ENCODE measurements at places on chromosomes 12 and 14. TPM values are rescaled to one million over a fixed set of nuclear protein-coding genes. Genes with fewer than 3 reads are reported as not detected.

DNA sequence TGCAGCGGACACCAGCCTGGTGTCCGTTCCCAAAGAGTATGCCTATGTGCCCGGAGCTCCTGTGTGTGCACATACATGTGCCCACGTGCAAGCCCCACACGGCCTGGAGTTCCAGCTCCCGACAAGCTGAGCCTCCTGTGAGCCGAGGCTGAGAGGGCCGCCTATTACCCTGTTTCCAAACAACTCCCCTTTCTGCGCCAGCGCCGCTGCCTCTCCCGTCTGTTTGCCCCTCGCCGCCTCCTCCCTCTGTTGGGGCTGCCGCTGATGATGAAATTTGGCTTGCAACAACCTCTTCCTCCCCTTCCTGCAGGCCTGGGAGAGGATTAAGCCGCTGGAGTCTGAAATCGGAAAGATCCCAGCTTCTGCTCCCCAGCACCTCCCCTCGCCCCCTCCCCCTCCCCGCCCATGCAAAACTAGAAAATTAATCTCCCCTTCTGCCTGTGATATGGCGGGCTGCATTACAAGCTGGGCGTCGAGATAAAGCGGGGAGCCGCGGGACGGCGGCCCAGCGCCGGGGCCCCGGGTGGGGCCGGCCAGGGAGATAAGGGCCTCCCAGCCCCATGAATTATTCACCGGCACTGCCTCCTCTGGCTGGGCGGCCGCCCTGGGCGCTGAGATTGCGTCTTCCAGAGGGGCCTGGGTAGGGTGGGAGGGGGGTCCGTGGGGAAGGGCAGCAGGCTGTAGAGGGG lies 6.8 kb upstream of the ASIC1 start:
- no peak overlapping the region for H3K27ac ChIP-seq
- no peaks in the 10 kb centered on the region for H3K36me3 ChIP-seq
- peaks cover 16% of the 10 kb centered on the region for H3K4me1 ChIP-seq
- peak; percentile 65 for DNase-seq

GRCh38 chr14:68779761-68780323 lies 13.0 kb downstream of the ZFP36L1 start:
- H3K27ac ChIP-seq = no peak overlapping the region
- peaks cover 15% of the 10 kb centered on the region for H3K4me1 ChIP-seq
- no peaks in the 10 kb centered on the region for H3K36me3 ChIP-seq
- no peaks in the 10 kb centered on the region for H3K27me3 ChIP-seq
- no peak overlapping the region for H3K4me3 ChIP-seq

DNA sequence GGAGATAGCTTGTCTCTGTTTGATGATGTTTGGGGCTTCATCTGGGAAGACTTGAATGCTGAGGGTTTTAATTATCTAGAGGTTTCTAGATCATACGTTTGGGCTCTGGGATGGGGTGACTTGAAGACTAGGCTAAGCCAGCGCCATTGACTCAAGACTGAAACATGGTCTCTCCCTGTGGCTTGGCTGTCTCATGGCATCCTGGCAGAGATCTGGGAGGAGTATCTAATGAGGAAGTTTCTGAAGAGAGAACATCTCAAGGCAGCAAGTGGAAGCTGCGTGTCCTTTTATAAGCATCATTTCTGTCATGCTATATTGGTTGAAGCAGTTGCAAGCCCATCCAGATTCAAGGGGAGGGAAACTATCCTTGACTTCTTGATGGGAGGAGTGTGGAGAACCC lies 104.8 kb downstream of the UNC79 start:
- peaks cover 4% of the 10 kb centered on the region for H3K36me3 ChIP-seq
- H3K27ac ChIP-seq = no peak overlapping the region
- peaks cover 4% of the 10 kb centered on the region for H3K4me1 ChIP-seq
- no peak for DNase-seq

GRCh38 chr14:93201155-93201704 lies 5.6 kb downstream of the GON7 start:
- H3K27me3 ChIP-seq = no peaks in the 10 kb centered on the region
- no peak for DNase-seq
- H3K36me3 ChIP-seq = 0 out of 2 replicates have a peak, but pooled peaks cover 3% of the 10 kb centered on the region

DNA sequence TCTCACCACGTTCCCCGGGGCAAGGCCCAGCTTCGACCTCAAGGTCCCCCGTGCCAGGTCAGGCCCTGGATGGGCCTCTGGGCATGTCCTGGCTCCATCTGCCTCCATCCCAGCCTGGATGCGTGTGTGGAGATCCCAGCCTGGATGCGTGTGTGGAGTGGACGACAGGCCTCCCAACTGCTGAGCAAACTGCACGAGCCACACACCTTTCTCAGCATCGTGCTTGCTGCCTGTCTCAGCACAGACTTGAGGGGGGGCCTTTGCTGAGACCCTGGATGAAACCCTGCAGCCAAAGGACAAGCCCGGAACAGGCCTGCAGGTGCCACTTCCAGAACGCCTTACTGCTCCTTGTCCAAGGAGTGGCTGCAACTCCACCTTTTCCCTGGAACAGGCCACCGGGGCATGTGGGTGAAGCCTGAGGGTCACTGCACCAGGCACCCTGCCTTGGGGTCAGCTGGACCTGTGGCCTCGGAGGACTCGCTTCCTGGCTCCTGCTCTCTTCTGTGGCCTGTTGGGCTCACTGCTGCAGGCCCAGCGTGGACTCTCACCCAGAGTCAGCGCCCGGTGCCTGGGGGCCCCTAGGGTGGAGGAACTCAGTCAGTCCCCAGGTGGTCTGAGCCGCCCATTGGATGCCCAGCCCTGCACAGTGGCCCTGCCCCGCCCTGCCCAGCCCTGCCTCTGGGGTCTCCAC lies 176.0 kb downstream of the KIF26A start:
- peak; percentile 4 for DNase-seq
- H3K27me3 ChIP-seq = no peaks in the 10 kb centered on the region

GRCh38 chr12:81208187-81208911 lies 130.5 kb downstream of the ACSS3 start:
- peaks cover 69% of the 10 kb centered on the region for H3K4me1 ChIP-seq
- peaks cover 27% of the 10 kb centered on the region for H3K27me3 ChIP-seq
- H3K27ac ChIP-seq = no peak overlapping the region
- peak overlapping the region; percentile 7 for H3K4me3 ChIP-seq
- H3K36me3 ChIP-seq = no peaks in the 10 kb centered on the region

DNA sequence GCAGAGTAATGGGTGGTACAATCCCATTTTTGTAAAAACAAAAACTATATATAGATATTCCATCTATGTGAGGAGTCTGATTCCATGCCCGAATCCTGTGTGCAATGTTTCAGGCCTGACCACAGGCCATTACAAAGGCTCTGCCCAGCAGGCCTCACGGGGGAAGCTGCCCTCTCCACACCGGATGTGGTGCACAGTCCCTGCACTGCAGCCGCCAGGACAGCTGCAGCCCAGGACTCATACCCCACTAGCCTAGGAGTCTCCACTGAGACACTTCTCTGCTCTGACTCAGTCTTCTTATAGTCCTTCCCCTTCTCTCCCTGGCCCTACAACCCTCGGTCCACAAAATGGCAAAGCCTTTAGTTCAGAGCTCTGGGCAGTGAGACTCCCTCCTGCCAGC lies 190.4 kb downstream of the PPM1H start:
- H3K27ac ChIP-seq = no peak overlapping the region
- no peak overlapping the region for H3K4me3 ChIP-seq
- H3K4me1 ChIP-seq = peaks cover 23% of the 10 kb centered on the region
- no peaks in the 10 kb centered on the region for H3K27me3 ChIP-seq
- DNase-seq = no peak

DNA sequence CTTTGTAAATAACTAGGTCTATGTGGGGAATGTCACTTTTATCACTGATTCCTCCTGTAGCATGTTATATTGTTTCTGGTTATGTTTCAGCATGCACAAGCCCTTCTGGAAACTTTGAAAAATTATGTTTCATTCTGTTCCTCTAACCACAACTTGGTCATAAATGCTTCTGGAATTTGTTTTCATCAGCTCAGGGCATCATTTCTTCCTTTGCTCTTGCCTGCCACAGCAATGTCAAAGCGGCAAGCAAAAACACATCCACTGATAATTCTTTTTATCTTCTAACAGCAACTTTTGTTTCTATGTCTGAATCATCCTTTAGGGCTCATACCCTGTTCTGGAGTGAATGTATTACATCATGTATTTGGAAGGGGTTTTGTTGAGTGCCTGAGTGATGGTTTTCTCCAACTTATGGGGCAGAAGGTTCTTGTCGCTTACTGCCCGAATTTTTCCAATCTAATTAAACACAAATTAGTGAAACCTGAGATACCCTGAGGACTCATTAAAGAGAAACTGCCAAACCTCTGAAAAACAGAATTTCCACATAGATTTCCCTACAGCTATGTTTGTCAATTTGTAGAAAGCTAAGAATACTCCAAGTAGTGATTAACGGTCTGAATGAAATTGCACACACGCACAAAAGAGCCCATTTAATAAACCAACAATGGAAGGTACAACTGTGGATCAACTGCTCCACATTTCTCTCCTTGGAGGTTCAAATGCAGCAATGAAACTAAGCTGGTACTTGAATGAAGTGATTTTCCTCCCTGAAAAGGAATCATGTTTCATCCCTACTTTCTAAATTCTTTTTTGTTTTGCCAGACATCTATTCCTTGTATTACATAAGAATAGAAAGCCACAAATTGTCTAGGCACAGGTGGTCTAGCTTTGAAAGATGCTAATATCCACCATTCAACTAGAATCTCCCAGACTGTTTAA lies 173.5 kb upstream of the KRR1 start:
- H3K36me3 ChIP-seq = peaks cover 8% of the 10 kb centered on the region
- H3K4me1 ChIP-seq = peaks cover 18% of the 10 kb centered on the region
- DNase-seq = no peak
- no peak overlapping the region for H3K27ac ChIP-seq

DNA sequence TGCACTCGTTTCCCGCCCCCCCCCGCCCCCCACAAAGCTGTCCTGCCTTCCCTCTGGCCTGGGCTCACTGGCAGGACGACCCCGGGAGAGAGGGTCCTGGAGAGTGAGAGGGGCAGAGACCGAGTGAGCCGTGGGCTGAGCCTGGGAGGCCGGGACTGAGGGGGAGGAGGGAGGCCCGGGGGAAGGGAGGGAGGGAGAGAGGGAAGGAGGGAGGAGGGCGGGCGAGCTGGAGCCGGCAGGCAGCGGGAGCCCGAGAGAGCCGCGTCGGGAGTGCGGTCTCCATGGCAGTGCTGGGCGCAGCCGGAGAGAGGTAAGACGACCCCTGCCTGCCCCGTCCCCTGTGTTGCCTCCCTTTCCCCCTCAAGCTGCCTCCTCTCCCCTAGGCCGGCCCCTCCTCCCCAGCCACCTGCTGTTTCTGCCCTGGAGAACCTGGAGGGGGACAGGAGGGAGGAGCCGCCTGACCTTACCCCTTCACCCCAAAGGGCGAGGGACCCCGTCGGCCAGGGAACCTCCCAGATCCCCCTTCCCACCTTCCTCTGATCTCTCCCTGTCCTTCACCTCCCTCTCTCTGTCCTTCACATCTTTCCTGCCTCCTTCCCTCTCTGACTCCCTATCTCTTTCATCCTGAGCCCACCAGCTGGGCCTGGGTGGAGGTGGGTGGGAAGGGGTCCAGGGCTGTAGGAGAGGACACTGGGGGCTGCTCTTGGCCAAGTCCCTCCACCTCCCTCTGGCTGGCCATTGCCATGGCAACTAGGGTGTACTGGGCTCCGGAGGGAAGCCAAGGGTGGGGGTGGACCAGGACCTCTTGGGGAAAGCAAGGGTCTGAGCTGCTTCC lies at the start of gene GPR162:
Gene GPR162, plus strand, starts transcription at position 231 of the 835 bp plus-strand sequence. CDS start 2,078 bp downstream, outside the sequence.
- H3K27me3 ChIP-seq = peaks cover 62% of the 10 kb centered on the region
- DNase-seq = peak; percentile 77
- peaks cover 5% of the 10 kb centered on the region for H3K36me3 ChIP-seq
- peak within 1 kb of the TSS; percentile 78 for H3K4me3 ChIP-seq
- H3K4me1 ChIP-seq = peaks cover 71% of the 10 kb centered on the region

- no peak overlapping the region for H3K27ac ChIP-seq
- no peaks in the 10 kb centered on the region for H3K36me3 ChIP-seq
- no peak overlapping the region for H3K4me3 ChIP-seq
Measured at GRCh38 chr12:16344269-16344668, 3.2 kb upstream of the MGST1 start.

DNA sequence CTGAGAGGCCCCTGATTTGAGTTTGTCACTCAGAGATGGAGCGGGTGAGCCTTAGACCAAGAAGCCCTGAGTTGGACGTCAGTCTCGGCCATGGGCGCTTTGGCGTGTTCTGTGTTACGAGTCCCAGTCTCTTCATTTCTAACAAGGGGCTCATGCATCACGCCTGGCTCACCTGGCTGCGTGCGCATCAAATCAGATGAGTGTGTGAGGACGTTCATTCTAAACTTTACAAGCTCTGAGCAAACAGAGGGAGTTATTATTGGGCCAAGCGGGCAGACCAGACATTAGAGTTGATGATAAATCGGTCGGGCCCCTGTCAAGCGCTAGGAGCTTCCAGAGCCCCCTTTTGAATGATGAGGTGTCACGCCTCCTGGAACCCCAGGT lies 117.2 kb downstream of the CALM1 start:
- no peak overlapping the region for H3K27ac ChIP-seq

- H3K27ac ChIP-seq = peak overlapping the region; percentile 57
- H3K4me1 ChIP-seq = no peaks in the 10 kb centered on the region
- H3K4me3 ChIP-seq = no peak overlapping the region
- no peak for DNase-seq
- no peaks in the 10 kb centered on the region for H3K27me3 ChIP-seq
Measured at GRCh38 chr12:132838410-132839080, 9.9 kb upstream of the GOLGA3 start.

DNA sequence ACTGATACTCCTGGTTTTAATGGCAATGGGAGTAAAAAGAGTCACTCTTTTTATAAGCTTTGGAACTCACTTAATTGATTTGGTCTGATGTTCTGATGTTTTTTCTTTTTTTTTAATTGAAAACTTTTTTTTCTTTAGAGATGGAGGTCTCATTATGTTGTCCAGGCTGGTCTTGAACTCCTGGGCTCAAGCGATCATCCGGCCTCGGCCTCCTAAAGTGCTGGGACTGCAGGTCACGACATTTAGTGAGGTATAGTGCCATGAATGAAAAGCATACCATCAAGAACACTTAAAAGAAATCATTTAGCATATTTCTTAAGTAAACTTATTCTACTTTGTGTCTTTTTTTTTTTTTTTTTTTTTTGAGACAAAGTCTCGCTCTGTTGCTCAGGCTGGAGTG lies 12.7 kb upstream of the EID3 start:
- no peaks in the 10 kb centered on the region for H3K27me3 ChIP-seq
- no peak overlapping the region for H3K27ac ChIP-seq
- no peak for DNase-seq

DNA sequence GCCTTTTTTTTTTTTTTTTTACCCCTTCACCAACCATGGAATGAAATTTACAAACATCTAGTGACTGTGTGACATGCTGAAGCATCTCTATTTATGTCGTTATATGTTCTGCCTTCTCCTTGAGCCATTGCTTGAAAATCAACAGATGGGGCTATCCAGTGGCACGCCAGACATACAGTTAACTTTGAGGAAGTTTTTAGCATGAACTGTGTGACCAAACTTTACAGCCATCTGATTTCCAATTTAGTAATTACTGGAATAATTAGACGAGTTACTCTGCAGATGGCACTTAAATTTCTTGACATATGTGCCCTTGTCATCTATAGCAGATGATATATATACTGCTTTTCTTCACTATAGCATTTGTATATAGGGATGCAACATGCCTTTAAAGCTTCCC lies 192.1 kb downstream of the SNAPC1 start:
- H3K27ac ChIP-seq = no peak overlapping the region
- DNase-seq = no peak
- H3K36me3 ChIP-seq = 0 out of 2 replicates have a peak, but pooled peaks cover 5% of the 10 kb centered on the region
- no peak overlapping the region for H3K4me3 ChIP-seq
- H3K27me3 ChIP-seq = no peaks in the 10 kb centered on the region

CLEC4C gene
- 0.50 TPM for total RNA-seq

NT5DC3 gene
- 12.8 TPM for total RNA-seq

NFATC4 gene
- total RNA-seq = 60.7 TPM

TNFAIP2 gene
- 25.2 TPM for total RNA-seq

C12orf75 gene
- total RNA-seq = 27.4 TPM

SERPINA3 gene
- total RNA-seq = 3.5 TPM

MAPK1IP1L gene
- 107 TPM for total RNA-seq

DLGAP5 gene
- 141 TPM for total RNA-seq

ANO2 gene
- total RNA-seq = 4.0 TPM

MSI1 gene
- total RNA-seq = 64.5 TPM

CARMIL3 gene
- total RNA-seq = 13.0 TPM

All from WTC11 (cell line).